ENCODE measurements at places on chromosomes 7 and 10.

DNA sequence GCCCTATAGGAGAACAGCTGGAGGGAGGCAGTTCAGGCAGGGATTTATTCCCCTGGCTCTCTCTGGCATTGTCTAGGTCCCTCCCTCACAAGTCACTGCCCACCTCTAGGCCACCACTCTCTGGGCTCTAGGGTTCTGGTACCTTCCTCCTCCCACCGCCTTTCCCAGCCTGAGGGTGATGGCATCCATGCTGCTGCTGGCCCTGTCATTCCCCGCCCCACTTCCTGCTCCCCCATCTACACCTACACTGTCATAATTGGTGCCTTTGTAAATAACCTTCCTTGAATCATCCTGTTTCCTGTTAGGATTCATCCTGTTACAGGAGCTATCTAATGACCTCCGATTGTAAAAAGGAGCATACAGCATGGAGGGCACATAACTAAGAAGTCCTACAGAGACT, 303.3 kb upstream of the COBL start:
- no peak for DNase-seq

- no peak for DNase-seq
Measured at GRCh38 chr10:123912871-123913270, 21.3 kb upstream of the CPXM2 start.

GRCh38 chr10:132551093-132551807, 13.7 kb downstream of the INPP5A start:
- no peak for DNase-seq

- no peak for DNase-seq
Measured at GRCh38 chr10:78765726-78766335, 302.9 kb upstream of the ZMIZ1 start.

- no peak for DNase-seq
Measured at GRCh38 chr7:6646465-6646864, 9.3 kb downstream of the ZNF316 start.

GRCh38 chr10:103850572-103850895, 4.8 kb downstream of the SH3PXD2A start:
- DNase-seq, result no peak

DNA sequence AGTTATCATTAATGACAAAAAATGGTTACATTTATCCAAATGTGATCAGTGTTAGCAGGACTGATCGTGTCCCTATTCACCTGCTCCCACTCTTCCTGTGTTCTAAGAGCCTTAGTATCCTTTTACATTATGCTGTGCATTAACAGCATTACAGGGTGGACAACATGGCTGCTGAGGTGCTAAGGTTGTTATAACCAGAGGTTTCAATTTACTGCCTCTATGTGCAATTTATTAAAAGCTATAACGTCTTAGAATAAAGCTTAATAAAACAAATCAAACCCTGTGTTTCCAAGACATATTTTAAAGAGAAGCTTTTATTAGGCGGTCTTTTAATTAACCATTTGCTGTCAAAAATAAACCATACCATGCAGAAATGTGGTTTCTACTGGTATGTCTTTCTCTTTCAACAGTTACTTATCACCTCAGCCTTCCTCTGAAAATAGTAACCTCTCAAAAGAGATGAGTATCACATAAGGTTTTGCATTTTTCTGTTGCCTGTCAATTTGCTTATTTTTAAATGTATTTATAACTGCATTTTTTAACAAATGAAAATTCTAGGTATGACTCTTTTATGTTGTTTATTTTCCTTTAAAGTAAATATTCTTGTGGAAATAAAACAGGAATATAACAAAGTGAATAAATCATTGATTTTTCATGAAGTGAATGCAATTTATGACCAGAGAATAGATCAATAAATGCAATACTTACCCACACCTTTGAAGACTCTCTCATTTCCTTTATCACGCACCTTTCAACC, 849.8 kb upstream of the SORCS1 start:
- DNase-seq, result no peak

- no peak for DNase-seq
Measured at GRCh38 chr7:154484406-154484805, 432.2 kb downstream of the DPP6 start.

DNA sequence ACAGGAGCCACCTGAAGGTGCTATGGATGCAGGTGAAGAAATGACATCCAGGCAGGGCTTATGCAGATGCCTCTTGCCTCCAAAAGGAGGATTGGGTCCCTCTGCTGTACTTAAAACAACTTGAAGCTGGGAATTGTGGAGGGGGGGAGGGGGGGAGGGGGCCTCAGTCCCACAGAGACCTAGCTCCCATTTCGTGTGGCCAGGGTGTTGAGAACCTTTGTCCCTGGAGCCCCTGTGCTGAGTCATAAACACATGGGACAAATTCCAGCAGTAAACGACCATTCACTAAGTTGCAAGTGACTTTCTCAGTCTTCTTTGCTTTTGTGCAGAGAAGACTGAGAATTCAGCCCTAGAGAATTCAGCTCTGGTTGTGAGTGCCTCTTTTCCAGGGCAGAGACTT, 96.5 kb upstream of the PODXL start:
- DNase-seq, result no peak

GRCh38 chr10:43079856-43080255, 3.0 kb downstream of the RET start:
- no peak for DNase-seq

DNA sequence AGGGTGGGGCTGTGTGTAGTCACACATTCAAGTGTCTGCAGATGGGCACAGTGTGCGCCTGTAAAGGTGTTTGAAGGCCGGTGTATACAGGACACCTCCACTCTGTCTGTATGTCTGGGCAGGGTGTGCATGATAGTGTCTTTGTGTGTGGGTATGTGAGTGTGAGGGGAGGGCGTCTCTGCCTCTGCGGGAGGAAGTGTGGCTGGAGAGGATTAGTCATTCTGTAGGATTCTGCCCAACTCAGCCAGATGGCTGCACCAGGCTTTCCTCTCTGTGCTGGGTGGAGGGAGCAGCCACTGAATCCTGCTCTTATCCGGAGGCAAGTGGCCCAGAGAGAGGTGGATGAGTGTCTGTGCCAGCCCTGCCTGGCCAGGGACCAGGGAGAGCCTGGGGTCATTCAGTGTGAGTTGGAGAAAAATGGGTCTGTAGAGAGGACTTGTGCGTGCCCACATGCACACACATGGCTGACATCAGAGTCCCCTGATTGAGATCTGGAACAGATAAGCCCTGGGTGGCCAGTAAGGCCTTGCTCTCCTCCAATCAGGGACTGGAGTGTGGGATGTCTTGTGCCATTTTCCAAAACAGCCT, 1.7 kb downstream of the SFXN3 start:
- DNase-seq, result no peak

Measured in GM18507 (cell line).